Stimulated activated CD4-positive, alpha-beta T cell treated with anti-CD3 and anti-CD28 coated beads, Interleukin-15, amount 100 ng/mL, for 24 hours (primary cell): ENCODE measurements at places on chromosomes 7 and 10.
A peak's percentile ranks its signal among the peaks of the same experiment; 100 is the strongest.

DNA sequence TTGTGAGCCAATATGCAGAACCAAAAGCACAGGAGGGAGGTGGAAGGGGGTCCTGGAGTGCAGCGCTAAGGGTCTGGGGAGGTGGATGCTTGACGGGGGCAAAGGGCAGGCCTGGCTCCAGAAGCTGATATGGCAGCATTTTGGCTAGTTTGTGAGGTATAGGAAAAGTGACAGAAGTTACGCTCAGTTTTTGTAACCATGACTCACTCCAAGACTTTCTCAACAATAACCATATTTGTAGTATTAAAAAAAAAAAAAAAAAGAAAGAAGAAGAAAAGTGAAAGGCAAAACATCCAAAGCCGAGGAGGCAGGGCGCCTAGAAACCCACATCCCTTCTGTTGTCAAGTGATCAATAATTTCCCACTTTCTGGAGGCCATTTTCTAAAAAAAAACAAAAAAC is 92.3 kb downstream of the RNF216 start:
- DNase-seq, result peak; percentile 73

DNA sequence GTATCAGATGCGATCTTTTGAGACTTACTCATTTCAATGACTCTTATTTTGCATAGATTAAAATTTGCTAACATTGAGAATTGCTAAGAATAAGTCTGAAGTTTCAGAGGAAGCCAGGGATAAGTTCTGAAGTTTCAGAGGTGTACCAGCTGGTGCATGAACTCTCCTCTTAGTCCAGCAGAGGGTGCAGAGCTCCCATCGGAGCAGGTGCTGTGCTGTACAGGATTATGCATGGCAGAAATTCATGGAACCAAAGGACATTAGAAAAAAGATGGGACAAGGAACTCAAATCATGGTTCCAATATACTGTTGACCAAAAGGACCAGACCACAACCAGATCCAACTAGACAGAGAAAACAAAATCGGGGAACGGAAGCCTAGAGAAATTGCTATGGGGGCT is 41.9 kb downstream of the MGAM2 start:
- no peak for DNase-seq

DNA sequence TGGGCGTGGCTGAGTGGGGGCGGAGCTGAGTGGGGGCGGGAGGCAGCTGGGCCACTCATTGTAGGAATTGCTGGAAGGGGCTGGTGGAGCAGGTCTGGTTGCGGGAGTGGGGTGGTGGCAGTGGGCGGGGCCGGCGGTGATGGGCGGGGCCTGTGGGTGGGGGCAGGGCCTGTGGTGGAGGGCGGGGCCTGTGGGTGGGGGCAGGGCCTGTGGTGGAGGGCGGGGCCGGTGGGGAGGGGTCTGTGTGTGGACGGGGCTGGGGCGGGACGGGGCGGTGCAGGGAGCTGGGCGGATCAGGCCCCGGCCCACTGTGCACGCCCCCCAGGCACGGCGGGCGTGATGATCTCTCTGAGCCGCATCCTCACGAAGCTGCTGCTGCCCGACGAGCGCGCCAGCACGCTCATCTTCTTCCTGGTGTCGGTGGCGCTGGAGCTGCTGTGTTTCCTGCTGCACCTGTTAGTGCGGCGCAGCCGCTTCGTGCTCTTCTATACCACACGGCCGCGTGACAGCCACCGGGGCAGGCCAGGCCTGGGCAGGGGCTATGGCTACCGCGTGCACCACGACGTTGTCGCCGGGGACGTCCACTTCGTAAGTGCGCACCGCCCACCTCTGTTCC is 14.0 kb downstream of the SLC29A4 start:
- DNase-seq, result peak; percentile 70

DNA sequence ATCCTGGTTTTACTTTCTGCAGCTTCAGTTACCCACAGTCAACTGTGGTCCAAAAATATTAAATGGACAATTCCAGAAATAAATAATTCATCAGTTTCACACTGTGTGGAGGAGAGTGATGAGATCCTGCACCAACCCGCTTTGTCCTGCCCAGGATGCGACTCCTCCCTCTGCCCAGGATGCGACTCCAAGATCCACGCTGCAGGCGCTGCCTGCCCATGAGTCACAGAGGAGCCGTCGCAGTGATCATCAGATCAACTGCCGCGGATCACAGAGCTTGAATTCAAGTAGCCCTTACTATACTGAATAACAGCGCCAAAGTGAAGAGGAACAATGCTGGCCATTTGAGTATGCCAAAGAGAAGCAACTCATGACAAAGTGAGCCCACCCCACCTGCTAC is 61.5 kb downstream of the GRB10 start:
- DNase-seq, result no peak

GRCh38 chr10:9992661-9993060 is 1025.0 kb upstream of the CELF2 start:
- DNase-seq, result no peak

DNA sequence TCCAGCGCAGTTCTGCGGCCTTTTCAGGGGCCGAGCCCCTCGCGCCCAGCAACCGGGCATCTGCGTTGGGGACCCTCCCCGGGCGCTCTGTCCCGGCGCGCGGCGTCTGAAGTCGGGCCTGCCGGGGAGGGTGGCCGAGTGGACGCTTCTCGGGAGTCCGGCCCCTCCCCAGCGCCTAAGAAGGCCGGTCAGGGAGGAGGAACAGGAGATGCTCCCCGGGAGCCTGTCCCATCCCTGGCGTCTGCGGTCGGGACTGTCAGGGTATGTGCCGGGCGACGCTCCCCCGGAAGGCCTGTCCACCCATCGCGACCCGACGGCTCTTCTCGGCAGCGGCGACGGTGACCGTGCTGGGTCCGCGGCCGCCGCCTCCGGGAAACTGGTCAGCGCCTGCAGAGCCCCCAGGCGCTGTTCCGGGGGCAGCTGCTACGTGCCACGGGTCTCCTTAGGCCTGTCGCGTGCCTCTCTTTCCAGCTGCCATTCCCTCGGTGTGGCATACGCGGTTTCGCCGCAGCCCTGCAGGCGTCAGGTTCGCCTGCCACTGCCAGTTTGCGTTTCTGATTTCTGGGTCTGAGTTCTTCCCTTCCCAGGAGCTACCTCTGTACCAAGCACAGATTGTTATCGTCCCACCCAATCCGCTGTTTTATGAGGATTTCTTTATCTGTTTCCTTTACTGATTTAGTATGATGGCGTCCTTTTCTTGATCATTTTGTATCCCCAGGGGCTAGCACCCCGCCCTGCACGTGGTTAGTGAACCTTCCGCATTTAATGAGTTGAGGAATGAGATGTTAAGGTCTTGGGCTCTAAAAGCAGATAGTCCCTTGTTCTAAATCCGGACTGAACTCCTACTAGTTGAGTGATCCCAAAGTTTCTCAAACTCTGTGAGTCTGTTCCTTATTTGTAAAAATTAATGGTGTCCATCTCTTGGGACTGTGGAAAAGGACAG is 782 bp downstream of the IFIT5 start:
- peak; percentile 51 for DNase-seq
